Hippocampal formation (tissue), 2 donors: ENCODE measurements at places on chromosomes 6 and 20.
A peak's percentile ranks its signal among the peaks of the same experiment; 100 is the strongest.

- no peak for DNase-seq
Measured at GRCh38 chr6:27144740-27145079, 102.8 kb upstream of the PRSS16 start.

DNA sequence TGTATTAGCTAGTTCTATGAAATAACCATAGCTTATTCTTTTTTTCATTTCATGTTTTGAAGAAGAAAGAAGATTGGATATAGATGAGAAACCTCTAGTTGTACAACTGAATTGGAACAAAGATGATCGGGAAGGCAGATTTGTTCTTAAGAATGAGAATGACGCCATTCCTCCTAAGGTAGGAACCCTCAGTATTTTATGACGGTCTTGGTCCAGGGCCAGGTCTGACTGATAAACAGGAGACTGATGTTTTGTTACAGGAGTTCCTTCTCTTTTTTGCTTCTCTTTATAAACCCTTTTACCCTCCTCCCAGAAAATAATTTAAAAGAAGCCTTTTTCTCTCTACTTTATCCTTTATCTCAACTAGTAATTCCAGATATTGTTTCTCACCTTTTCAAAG is 43.6 kb downstream of the AFDN start:
- no peak for DNase-seq

GRCh38 chr6:5518936-5519491 is 257.7 kb downstream of the FARS2 start:
- DNase-seq: no peak

DNA sequence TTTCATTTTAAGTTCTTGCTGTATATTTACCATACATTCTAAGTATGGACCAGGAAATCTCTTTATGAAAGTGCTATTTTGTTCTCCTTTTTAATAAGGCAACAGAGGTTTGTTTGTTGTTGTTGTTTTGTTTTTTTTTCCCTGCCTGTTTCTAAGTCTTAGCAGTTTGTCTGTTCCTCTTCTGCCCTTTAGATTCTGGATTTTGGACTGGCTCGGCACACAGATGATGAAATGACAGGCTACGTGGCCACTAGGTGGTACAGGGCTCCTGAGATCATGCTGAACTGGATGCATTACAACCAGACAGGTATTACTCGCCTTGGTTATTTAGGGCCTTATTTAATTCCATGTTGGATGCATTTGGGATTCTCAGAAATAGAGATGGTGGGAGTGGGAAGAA is 48.0 kb downstream of the MAPK14 start:
- no peak for DNase-seq

DNA sequence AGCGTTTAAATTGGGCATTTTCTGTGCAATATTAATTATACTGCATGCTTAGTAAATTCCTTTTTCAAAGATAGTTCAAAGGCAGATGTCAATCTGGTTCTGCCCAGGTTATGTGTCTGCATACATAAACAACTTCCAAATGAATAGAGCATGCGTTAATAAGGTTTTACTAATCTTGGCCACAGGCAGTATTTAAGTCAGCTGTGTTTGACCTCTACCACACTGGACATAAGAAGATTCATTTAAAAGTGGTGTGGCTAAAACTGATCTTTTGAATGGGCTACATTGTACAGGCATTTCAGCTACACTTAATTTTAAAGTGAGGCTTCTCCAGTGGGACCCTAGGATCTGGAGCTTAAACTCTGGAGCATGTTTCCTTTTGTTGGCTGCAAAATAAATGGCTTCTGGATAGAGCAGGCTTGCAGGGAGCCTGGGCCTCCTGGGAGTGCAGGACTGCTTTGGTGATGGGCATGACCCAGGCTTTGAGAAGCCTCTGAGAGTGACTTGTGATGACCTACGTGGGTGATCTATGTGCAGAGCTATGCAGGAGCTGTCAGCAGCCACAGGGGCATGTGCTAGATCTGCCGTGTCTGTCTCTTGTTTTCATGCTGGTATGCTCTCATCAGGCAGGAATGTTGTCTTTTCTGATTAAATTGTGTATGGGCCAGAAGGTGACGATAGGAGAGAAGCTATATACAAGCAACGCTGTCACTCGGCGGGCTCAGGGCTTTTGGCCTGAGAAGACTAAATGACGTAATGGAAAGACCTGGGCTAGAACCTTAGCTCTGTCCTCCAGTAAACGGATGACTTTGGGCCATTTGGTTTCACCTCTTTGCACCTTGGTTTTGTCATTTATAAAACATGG is 331.2 kb downstream of the QKI start:
- no peak for DNase-seq

- no peak for DNase-seq
Measured at GRCh38 chr6:156956286-156956685, 179.1 kb downstream of the ARID1B start.

DNA sequence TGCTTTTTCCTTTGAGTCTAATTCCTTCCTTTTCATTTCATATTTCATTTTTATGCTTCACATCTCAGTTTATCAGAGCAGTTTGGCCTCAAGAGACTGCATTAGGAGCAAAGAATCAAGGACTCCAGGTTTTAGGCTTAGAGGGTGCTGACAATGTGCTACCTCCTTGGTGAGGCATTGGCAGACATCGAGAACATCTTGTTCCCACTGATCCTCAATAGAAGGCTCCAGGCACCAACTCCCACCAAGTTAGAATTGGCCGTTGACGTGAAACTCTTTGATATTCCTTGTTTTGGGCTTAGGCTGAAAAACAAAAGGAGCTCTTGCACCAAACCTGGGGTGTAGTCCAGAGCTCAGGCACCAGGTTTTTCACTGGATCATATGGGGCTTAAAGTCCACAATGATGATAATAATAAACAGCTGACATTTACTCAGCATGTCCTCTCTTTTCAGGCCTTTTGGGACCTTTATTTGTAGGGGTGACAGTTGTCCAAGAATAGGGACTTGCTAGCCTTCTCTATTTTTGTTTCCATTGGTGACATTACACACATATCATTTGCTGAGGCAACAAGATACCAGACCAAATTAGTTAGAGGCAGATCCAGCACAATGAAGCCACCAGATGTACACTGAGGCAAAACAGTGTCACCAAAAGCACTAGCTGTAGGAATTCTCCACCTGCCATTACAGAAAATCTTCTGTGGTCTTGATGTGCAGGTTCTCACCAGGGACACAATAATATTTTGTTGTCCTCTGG is 81.0 kb upstream of the ENPP5 start:
- DNase-seq: no peak

GRCh38 chr6:128149796-128150195 is 248.9 kb upstream of the THEMIS start:
- DNase-seq: no peak

- no peak for DNase-seq
Measured at GRCh38 chr20:37919389-37920040, 16.6 kb downstream of the VSTM2L start.

- no peak for DNase-seq
Measured at GRCh38 chr6:145964948-145965366, 799 bp upstream of the SHPRH start.

GRCh38 chr6:50819904-50820868 is 1.5 kb downstream of the TFAP2B start:
- no peak for DNase-seq

DNA sequence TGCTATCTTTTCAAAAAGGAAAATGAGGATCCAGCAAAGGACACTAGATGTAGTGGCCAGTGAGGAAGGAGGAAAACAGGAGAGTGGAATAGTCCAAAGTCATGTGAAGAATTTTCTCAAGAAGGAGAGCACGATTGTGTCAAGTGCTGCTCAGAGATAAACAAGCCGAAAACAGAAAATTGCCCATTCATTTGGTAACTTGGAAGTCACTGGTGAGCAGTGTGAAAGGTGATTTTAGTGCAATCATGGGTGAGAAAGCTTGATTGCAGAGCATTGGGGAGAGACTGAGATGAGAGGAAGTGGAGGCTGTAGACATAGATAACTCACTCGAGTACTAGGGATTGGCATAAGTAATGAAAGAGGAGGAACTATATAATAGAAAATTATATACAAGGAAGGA is 26.0 kb upstream of the PRDM1 start:
- no peak for DNase-seq

DNA sequence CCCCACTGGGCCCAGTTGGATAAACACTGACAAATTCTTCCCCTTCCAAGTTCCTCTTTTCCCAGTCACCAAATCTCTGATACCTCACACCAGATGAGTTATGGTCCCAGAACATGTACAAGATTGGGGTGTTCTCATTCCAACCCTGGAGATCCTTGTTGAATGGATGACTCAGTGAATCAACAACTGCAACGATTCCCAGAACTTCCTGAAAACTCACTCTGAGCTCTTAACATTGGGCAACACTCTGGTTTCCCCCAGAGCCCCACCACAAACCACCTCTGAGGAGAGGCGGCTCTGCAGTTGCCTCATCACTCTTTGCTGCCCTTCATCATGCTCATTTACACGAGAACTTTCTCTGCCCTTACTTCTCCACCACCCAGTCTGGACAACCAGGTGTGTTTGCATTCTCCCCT is 115.2 kb downstream of the MRPL14 start:
- no peak for DNase-seq

DNA sequence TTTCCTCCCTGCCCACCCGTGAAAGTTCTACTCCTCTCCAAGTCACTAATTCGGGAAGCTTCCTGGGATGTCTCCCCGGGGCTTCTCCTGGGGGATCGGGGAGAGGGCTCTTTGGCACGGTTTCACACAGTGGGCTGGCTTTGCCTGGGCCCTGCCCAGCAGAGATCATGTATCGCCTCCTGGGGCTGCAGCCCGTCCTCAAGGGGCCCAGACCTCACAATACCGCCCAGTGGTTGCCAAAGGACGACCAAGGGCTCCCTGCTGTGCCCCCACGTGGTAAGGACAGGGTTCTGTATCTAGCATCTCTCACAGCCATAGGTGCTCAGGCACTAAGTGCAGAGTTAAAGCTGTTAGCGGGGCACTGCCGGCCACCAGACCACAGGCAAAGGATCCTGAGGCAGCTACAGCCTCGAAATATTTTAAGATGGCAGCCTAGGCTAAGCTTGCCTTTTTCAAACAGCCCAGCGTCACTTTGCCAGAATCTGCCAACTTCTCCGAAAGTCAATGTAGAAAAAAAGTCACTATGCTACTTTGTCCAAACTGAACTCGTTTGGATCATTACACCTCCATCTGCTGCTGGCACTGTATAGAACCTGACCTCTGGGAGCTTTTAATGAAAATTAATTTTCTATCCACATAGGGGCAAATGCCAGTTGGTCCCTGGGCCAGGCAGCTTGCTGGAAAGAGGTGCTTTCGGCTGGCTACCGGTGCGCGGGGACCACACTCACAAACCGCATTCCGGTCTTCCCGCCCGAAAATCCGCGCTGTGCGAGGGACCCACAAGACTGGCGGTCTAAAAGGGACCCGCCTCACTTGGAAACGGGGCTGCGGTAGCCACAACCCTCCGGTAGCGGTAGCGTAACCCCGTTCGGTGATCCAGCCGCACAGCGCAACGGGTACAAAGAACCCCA is 1.3 kb upstream of the NNAT start:
- no peak for DNase-seq

DNA sequence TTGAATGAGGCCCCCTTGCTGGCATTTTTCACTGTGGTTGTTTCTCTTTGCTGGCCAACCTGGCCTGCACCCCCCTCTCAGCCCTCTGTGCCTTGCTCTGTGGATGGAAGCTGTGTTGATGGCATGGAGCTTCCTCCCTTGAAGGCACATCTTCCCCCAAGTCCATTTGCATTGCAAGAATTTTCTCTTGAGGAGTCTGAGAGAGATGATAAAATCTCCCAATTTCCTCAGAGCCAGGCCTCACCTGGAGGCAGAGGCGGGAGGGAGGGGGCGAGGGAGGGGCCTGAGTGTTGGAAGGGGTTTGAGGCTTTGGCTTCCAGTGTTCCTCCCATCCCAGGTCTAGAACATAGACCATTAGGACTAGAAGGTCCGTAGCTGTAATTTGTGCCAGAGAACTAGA is 175.1 kb downstream of the SCP2D1 start:
- DNase-seq: no peak

DNA sequence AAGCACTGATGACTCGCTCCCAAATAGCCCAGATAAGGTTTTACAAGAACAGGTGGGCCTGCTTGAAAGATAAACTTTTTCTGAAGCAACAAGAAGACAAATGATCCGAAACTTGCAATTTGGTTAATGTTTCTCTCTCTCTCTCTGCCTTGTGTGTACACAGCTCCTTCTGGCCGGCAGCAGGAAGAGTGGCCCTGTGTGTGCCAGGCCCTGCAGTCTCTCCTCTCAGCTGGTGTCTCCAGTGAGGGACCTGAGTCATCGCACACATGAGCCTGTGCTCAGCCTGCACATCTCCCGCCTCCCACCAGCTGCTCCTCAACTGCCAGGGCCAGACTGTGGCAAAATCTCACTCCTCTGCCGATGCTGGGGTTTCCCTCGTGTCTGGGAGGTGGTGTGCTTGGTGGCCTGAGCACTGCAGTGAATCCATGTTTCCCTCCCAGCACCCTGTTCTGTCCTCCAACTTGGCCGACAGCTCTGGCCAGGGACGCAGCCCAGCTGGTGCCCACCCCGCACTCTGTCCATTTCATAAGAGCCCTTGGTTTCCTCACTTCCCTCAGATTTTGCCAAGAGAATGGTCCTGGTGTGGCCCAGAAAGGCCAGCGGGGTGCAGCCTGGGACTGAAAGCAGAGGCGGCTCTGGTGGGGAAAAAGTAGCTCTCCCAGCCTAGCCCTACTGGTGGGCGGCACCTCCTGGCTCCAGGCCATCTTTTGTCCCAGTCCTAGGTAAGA is 49.4 kb downstream of the ERMARD start:
- peak; percentile 20 for DNase-seq

GRCh38 chr20:24472426-24472825 is 3.0 kb downstream of the SYNDIG1 start:
- DNase-seq: no peak

DNA sequence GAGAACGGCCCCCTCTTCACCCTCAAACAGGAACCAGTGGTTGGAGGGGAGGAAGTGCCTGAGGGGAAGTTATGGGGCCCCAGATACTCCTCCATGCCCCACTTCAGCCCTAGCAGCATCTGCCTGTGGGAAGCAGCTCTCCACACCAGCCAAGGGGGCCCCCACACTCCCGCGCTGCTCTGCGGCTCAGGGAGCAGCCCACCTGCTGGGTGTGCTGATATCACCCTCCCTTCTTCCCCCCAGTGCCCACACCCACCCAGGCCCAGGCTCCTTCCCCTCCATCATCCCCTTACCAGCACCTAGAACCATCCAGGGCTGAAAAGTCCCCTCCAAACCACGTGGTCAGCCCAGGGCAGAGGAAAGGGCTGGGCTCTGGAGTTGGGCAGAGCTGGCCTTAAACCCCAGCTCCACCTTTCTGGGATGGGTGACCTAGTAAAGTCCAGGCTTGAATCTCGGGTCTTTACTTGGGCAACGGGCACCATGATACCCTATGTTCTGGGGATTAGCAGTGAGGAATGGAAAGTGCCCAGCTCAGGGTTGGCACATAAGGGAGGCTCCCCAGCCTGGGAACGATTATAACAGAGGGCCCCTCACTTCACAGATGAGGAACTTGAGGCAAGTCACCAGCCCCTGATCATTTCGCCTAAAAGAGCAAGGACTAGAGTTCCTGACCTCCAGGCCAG is 663 bp downstream of the LST1 start:
- DNase-seq: no peak
